Effector CD8-positive, alpha-beta T cell (primary cell): ENCODE measurements at places on chromosomes 4 and X.

- DNase-seq, result no peak
These were observed 16.0 kb upstream of the NLGN4X start for GRCh38 chrX:6244666-6245065.

GRCh38 chrX:11531226-11531625 is 134.5 kb downstream of the ARHGAP6 start:
- DNase-seq, result no peak

- no peak for DNase-seq
These were observed 7.7 kb upstream of the GALNT7 start for GRCh38 chr4:173160871-173161270.

- DNase-seq, result no peak
These were observed 2.9 kb downstream of the USP51 start for GRCh38 chrX:55486736-55487135.

DNA sequence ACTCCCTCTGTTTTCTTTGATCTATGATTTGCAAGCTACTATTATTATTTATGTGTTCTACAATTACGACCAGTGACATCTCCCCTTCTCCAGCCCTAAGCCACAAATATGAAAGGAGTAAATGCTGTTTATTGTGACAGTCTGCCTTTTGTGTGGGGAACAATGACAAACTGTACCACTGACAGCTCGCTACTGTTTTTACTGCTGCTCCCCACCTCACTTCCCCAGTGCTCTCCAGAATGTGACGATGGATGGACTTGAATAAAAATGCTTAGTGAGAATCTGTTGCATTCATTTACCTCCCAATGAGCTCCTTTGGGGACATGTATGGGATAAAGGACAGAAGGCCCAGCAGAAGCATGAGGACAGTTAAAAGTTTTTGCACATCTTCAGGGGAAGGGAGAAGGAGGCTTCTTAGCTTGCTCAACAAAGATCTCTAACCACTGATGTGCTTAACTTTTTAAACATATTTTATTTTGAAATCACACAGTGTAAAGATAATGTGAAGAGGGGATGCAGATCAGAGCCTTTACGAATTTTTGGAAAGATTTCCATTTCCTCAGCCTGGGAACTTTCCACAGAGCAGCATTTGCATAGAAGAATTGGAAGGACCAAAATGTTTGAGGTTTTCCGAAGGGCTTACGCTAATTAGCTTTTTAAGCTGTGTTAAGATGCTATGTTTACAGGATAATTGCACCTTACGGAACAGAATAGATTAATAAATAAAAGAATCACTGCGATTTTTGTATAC is 485.1 kb upstream of the TENM3 start:
- DNase-seq, result no peak

DNA sequence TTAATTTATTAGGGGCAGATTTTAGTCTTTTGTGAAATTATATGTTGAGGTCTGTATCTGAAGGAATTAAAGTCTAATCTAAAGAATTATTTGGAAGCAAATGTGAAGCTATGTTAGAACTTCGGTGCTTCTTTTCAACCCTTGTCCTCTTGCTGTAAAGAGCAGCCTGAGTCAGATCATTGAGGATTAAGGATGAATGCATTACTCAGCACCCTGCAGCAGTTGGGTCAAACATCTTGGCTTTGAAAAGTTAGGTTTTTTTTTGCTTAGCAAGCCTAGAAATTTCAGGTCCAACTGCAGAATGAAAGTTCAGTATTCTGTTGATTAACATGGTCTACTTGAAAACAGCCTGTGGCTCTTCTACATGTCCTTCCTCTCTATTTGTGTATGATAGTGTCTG is 57.6 kb downstream of the SLC4A4 start:
- DNase-seq, result no peak

DNA sequence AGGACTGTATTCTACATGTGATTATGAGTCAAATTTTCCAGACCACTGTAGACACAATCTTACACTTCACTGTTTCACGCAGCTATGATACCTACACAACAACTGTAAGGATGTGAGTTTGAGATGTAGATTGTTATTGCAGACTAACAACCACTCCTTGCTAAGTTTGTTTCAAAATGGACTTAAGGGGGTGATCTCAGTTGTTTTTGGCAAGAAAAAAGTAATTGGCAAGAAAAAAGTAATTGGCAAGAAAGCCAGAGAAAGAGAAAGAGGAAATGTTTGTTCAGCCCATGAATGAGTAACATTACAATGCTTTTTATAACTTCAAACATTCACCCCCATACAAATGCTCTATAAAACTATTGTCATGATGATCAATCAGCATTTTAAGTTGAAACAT is 466.4 kb downstream of the DMD start:
- DNase-seq, result no peak

GRCh38 chr4:11436673-11437072 is 8.0 kb upstream of the HS3ST1 start:
- no peak for DNase-seq

- no peak for DNase-seq
These were observed 75.5 kb downstream of the NYX start for GRCh38 chrX:41522671-41523070.

DNA sequence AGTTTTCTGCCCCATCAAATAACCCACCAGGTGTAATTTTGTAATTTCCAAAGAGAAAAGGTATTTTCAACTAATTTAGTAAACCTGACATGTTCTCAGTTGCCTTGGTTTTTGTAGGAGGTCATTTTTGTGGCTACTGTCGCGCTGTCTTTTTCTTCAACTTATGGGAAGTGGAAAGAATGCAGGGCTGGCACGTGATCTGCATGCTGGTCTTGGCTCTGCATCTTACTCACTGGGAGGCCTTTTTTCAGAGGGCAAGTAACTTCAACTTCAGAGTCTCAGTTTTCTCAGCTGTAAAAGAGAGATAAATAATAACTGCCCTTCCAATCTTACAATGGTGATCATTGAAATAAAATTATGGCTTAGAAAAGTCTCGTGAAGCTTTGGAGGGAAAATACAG is 109.9 kb upstream of the SMIM10 start:
- no peak for DNase-seq

DNA sequence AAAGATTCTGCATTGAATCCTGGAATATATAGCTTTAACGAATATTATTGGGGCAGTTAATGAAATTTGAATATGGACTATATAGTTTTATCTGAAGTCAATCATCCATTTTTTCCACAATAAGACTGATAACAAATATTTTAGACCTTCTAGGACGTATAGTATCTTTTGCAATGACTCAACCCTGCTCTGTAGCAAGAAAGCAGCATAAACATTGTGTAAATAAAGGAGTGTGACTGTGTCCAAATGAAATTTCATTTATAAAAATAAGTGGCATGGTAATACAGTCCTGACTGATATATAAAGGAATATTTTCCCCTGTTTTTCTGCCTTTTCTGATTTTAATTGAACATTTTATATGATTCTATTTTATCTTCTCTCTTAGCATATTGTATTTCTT is 947.7 kb upstream of the SLIT2 start:
- DNase-seq, result no peak

DNA sequence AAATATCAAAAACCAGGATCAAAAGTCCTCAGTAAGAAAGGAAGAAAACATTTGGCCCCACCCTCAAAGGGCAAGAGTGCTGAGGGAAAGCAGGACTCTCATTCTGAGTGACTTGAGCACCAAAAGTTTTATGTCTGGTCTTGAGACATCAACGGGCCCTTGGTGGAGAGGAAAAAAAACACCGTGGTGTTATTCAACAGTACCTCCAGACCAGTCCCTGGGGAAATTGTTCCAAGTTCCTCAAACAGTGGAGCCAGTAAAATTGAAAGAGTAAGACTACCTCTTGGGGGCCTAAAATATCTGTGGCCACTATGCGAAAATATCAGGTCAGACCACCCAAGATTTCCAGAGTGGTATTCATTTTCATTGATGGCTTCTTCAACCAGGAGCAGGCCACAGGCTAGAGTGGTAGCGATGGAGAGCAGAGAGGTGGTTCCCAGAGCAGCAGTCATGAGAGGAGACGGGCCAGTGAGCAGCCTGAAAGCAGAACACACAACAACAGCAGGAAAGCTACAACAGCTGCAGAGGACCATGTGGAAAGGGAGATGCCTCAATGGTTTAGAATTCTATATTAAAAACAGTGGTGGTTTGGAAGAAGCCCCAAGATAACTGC is 63.7 kb upstream of the RPL34 start:
- DNase-seq, result no peak

DNA sequence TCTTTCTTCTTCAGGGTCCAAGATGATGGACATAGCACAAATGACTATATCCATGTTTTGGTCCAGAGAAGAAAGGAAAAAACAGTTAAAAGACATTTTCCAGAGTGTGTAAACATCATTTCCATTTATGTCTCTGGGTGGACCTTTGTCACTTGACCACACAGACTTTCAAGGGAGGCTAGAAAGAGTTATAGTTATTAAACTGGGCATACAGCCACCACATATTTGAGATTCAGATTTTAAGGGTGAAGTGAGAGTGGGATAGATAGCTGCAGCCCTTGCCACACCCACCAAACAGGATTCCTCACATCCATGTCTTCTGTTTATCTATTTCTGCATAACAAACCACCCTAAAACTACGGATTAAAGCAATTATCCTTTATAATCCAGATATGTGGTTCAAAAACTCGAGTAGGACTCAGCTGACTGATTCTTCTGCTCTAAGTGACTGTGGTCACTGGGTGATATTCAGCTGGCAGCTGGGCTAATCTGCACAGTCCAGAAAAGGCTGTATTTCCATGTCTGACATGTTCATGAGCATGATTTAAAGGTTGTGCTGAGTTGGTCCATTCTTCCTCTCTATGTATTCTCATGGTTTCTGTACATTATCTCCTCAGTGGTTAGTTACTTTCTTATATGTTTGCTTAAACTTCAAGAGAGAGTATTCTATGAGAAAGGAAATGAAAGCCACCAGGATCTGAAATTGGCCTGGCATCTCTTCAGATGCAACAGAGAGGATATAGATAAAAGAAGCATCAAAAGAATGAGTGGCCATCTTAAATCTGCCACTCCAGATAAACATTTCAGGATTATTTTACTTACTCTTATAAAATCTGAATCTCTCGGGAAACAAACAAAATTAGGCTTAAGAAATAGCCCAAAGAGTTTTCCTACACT is 459.8 kb upstream of the CTSO start:
- no peak for DNase-seq

GRCh38 chrX:103806862-103807474 is 25.1 kb downstream of the RAB9B start:
- no peak for DNase-seq

- no peak for DNase-seq
These were observed 76.6 kb downstream of the HTRA3 start for GRCh38 chr4:8345946-8346814.

GRCh38 chr4:47837094-47837907 is 566 bp downstream of the CORIN start:
- DNase-seq, result peak; percentile 3

- no peak for DNase-seq
These were observed 177.2 kb downstream of the GABRG1 start for GRCh38 chr4:45946699-45947098.

DNA sequence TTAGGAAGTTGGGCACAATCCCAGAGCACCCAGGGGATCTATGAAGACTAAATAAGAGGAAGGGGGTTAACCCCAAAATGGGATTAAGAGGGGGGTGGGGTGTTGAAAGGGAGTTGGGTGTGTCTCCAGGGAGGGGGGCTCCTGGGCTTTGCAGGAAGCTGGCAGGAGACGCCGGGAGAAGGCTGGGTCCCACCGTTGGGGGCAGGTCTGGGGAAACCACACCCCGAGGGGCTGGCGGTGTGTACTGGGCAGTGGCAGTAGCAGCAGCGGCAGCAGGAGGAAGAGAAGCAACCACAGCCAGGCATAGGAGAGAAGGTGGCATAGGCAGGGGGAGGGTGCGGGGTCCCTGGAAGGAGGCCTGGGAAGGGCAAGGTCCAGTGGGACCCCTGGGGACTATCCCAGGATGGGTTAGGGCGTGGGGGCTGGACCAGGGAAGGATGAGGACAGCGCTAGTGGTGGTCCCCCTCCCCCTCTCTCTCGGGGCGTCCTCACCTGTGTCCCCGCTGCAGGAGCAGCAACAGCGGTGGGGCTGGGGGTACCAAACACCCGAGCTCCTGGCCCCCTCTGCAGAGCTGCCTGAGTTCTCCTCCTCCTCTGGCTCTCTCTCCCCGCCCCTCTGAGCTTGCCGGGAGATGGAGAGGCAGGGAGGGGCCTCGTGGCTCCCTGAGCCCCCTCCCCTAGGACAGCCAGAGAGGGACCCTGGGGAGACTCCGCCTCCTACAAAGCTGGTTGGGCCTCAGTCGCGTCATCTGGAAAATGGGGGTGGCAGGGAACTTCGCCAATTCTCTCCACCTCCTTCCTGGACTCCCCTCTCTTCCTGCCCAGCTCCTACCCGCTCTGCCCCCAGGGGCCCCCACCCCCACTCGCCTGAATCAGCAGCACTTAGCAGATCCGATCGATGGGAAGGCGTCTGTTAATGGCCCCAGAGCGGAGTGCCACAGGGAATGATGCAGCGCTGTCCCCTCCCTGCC is at the start of gene KCND1:
KCND1 (minus strand) TSS at position 596 of the 971 bp plus-strand sequence. CDS start 1,573 bp downstream, outside the sequence.
- no peak for DNase-seq

GRCh38 chr4:88411491-88412096 is 32.9 kb downstream of the HERC6 start:
- DNase-seq, result no peak

GRCh38 chrX:37455381-37455780 is 106.2 kb downstream of the PRRG1 start:
- DNase-seq, result no peak

GRCh38 chr4:113049421-113050370 is at the start of gene ANK2:
Gene ANK2, plus strand, starts transcription at chr4:113049653. Its CDS starts 76 bp downstream, at chr4:113049729.
- no peak for DNase-seq

DNA sequence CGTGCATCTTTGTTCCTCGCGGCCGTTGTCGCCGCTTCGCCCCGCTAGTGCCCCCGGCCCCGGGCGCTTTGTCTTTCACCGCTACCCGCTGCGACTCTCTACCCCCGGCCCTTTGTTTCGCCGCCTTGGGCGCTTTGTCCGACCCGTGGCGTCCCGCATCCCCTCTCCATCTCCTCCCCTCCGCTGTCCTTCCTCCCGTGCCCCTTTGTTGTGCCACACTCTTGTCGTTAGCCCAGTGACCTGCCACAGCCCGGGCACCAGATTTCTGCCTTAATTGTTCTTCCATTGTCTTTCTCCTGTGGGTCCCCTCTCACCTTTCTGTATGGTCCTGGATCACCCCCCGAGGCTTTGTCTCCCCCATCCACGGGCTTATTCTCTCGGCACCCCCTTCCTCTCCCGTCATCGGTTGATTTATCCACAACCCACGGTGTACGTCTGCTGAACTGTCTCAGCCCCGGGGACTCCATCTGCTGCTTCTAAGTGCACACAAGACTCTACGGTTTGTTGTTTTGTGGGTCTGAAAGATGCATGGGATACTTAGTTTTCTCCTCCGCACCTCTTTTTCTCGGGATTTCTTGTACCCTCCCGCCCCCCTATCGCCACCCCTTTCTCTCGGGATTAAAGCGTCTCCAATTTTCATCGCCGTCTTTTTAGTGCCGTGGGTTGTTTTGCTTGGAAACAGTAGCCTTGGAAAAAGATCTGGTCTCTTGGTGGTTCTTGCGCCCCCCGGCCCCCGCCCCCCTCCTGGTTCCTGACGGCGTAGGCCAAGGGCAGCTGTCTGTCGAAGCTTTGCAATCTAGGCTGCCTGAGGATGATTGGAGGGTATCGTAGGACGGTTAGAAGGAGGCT is 783 bp downstream of the RBPJ start:
- DNase-seq, result no peak

- DNase-seq, result no peak
These were observed 8.5 kb upstream of the ANTXR2 start for GRCh38 chr4:80081566-80081965.
